ENCODE measurements at places on chromosomes 2 and 18.
A peak's percentile ranks its signal among the peaks of the same experiment; 100 is the strongest.

- no peak for DNase-seq
Observed at GRCh38 chr2:226799976-226800940, 638 bp upstream of the IRS1 start.

DNA sequence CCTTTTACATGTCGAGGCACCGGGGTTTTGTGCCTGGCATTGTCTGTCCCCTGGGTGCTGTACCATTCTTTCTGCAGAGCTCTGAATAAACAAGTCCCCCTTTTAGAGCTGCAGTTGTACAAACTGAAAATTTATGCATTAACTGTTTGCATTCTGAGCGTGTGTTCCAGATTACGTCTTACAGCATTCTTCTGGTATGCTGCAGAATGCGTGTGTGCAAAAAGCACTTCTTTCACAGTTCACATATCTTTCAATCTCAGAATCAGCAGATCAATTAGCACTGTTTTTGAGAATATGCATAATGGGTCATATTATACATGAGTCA, 27.5 kb downstream of the MEIS1 start:
- DNase-seq = no peak

- DNase-seq = no peak
Observed at GRCh38 chr2:12718711-12719399, 2.1 kb downstream of the TRIB2 start.

DNA sequence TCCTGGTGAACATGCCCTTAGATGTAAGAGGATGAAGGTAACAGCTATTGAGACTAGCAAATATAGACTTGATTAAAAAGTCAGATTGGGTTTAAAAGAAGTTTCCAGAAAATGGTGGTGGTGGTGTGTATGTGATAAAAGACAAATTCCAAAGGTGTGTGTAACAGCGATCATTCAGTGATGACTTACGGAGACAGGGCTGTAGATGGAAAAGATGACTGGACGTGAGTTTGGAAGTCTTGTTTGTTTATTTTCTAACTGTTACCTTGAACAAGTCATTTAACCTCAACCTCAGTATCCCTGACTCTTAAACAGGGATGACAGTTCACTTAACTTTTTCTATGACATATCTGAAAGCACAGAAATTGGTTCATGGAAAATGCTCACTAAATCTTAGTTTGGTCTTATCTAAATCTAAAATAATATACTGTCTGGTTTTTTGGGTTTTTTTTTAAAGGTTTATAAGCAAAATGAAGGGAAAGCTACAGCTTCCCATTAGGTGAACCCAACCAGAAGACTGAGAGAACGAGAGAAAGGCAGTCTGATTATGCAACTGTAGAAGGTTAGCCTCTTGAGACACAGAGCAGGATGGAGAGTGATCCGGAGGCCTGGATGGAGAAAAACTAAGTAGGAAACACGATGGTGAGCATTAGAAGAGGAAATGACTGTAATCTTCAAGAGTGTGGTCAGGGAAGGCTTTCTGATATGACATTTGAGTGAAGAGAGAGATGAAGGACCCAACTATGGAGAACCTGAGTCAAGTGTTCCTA, 71.9 kb downstream of the TCF4 start:
- peak; percentile 95 for DNase-seq

GRCh38 chr18:63775166-63775730, at the start of gene SERPINB7:
SERPINB7 (plus strand) TSS chr18:63775418; CDS start chr18:63782373, 6,955 bp downstream.
- peak; percentile 92 for DNase-seq

- DNase-seq = no peak
Observed at GRCh38 chr2:134401081-134401497, 147.2 kb downstream of the MGAT5 start.

DNA sequence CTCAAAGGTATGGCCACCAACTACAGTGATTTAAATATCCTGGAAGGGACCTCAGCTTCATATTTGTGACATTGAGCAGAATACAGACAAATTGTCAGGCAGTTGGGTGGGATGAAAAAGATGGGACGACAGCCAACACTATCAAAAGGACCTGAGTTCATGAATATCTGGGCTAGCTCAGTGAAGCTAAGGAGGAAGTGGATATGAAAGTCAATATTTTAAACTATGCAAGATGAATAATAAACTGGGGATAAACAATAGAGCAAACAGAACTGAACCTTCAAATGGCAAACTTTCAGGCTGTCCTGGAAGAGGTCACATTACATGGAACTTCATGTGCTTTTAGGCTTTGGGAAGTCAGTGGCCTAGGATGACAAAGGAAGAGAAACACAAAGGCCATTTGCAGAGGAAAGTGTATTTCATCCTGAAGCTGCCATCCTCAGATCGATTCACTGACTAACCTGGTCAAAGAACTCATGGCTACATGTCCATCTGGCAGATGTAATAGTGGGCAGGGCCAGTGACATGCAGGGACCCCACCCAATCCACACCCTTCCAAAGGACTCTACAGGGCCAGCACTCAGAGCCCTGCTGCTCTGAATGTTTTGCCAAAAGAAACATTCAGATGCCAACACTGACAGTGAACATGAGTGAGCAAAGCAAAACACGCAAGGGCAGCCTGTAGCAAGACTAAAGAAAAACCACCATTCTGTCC, 175.7 kb downstream of the ETAA1 start:
- DNase-seq = peak; percentile 67

- peak; percentile 66 for DNase-seq
Observed at GRCh38 chr2:64291181-64291580, 147.0 kb upstream of the PELI1 start.

- no peak for DNase-seq
Observed at GRCh38 chr2:218229851-218230250, 12.9 kb downstream of the ARPC2 start.

GRCh38 chr2:95351598-95351915, 51.0 kb upstream of the FAHD2A start:
- no peak for DNase-seq

- DNase-seq = peak; percentile 32
Observed at GRCh38 chr18:58527285-58527951, 101.5 kb downstream of the ALPK2 start.

GRCh38 chr18:13178976-13179375, 39.6 kb upstream of the LDLRAD4 start:
- DNase-seq = peak; percentile 81

DNA sequence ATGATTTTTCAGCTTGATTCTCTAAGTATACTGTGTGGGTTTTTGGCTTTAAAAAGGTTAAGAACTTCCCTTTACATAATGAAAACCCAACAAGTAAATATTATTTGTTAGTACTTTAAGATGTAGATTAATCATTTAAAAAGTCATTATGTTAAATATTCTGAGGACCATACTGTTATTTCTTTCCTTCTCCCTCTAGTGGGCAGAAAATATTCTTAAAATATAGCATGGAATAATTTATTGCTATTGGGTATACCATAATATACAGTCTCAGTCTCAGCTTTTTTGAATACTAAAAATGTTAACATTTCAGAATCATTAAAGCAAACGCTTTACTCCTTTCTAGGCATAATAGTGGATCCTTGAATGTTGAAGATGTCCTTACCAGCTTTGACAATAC, 28.1 kb downstream of the CAMKMT start:
- no peak for DNase-seq

DNA sequence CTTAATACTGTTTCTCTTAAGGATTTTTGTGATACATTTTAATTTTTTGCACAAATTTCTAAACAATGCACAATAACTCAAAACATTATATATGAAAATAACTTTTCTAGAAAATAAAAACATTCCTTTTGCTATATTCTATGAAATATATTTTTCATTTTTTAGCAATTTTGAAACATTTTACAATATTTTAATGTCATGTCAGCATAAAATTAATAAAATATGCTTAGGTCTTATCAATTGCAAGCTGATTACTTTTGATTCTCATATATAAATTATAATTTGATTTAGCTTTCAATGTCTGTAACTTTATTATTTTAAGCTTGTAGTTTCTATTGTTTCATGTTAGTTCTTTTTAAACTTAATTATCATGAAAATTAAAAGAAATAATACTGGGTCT, 898.7 kb downstream of the TMEM182 start:
- DNase-seq = no peak

- DNase-seq = no peak
Observed at GRCh38 chr18:60292186-60292585, 80.4 kb downstream of the MC4R start.

DNA sequence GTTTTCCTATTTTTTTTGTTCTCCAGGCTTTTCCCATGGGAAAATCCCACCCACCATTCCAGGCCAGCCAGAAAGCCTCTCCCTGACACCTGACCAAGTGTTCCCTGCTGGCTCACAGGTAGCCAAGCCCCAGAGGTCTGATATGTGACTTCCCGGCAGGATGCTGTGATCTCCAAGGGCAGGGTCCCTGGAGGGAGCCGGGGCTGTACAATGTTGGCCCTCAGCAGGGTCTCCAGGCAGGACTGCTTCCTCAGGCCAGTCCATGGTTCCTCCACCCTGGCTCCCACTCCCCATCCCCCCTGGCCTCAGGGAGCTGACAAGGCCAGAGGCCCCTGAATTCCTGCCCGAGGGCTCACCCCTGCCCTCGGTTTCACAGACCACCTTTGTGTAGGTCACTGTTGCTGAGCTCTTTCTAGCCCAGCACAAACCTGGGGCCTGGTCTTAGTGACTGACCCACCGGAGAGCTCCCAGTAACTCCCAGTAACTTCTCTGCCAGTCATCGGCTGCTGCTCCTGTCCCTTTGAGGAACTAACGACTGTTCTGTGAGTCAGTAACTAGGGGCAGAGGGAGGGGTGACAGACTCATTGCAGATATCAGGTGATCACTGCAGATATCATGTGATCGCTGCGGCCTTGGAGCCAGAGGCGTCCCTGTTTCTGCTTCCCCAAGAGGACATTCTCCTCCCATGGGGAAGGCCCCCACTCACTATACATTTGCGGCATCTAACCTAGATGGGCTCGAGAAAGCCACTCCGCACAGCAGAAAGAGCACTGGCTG, 38.7 kb downstream of the SDC1 start:
- peak; percentile 47 for DNase-seq

Measured in astrocyte (in vitro differentiated cells and primary cell).